Pulmonary artery endothelial cell (primary cell): ENCODE measurements at places on chromosomes 3 and 15. TPM values are rescaled to one million over a fixed set of nuclear protein-coding genes. Genes with fewer than 3 reads are reported as not detected.

The CEP152 gene
- 6.7 and 19.5 TPM in 2 replicates for total RNA-seq

The ZNF620 gene
- 4.4 and 6.6 TPM in 2 replicates for total RNA-seq

The SLC38A3 gene
- total RNA-seq = 0.07 TPM in 1 of 2 replicates, not detected in the other

The SAMD7 gene
- total RNA-seq = not detected in 2 replicates

The P2RY13 gene
- total RNA-seq = not detected in 2 replicates

The FBXW12 gene
- 0.13 TPM in 1 of 2 replicates, not detected in the other for total RNA-seq

The DLL4 gene
- 18.6 and 43.9 TPM in 2 replicates for total RNA-seq

The KLHL6 gene
- total RNA-seq = 5.7 and 7.7 TPM in 2 replicates

The ARHGEF26 gene
- 0.13 and 0.25 TPM in 2 replicates for total RNA-seq
